ENCODE measurements at places on chromosomes 11 and 22.

- no peak for DNase-seq
Measured at GRCh38 chr22:24772493-24773220, 1.9 kb downstream of the PIWIL3 start.

- no peak for DNase-seq
Measured at GRCh38 chr11:133919330-133920108, 37.2 kb downstream of the IGSF9B start.

DNA sequence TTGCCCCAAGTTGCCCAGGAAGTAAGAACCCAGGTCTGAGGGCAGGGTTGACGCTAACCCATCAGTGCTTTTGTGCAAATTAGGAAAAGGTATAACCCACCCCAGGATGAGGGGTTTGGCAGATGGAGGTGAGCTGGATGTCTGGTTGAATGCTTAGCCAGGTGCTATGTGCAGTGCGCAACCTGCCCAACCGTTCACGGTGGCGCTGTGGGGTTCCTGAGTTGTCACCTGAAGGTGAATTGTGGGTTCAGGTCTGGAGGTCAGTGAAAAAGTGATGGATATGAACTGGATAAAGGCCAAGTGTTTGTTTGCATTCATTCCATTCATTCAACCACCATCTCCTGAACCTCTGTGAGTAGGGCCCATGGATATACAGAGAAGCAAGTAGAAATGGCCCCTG lies 14.3 kb upstream of the LGALS2 start:
- no peak for DNase-seq

GRCh38 chr11:131483453-131483852 lies 113.0 kb downstream of the NTM start:
- DNase-seq: no peak

DNA sequence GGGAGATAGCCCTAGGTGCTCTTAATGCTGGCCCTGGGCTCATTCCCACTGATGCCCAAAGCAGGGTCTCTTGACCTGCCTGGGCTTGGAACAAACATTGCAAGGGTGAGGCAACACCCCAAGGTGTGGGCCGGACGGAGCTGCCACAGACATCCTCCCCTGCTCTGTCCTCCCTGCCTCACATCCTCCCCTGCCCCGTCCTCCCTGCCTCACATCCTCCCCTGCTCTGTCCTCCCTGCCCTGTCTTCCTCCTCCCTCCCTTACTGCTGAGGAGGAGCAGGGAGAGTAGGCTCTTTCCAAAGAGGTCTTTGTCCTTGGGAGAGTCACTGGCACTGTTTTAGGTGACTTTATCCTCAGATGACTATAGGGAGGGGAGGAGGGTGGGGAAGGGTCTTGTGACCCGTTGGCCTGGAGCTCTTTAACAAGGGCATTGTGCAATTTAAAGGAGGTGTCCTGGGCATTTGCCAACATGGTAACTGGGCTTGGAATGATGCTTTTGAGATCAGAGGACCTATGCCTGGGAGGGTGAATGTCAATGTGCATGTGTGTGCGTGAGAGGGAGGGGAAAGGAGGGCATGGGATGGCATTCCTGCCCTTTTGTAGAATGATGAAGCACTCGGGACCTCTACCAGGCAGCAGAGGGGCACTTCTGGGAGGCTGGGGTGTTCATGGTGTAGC lies 700 bp downstream of the FAM180B start:
- DNase-seq: peak; percentile 28

- DNase-seq: no peak
Measured at GRCh38 chr11:93942176-93942575, 79.0 kb upstream of the HEPHL1 start.

DNA sequence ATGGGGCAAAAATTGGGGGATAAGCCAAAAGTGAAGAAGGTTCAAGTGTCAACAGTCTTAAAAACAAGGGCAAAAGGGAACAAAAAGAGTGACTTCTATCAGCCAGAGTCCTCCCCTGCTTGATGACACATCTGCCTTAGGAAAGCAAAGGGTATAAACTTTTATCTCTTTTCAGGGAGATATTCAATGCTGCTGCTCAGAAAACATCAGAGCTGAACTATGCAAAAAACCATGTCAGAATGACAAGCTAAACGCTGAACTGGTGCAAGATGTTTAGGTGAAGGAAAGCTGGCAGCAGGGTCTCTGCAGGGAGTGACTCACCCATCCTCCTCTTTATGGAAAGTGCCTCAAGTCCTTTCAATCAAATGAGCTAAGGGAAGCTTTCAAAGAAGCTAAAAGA lies 24.7 kb downstream of the ALG9 start:
- peak; percentile 52 for DNase-seq

- DNase-seq: no peak
Measured at GRCh38 chr11:120739780-120740179, 228.2 kb downstream of the GRIK4 start.

DNA sequence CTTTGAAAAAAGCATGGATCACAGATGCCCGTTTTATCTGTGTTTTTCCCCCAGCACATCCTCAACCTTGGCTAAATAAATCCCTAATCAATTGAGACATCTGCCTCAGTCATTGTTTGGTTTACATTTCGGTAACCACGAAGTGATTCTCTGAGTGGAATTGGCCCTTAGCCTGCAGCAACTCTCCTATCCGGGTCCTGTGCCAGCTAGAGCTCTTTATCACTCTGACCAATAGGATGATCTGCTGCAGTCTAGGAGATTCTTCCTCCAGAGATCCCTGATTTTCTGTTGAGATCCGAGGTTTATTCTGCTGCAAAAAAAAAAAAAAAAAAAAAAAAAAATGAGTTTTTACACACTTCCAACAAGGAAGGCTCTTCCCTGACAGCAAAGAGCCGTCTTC lies 137.3 kb downstream of the KCNA4 start:
- DNase-seq: no peak

DNA sequence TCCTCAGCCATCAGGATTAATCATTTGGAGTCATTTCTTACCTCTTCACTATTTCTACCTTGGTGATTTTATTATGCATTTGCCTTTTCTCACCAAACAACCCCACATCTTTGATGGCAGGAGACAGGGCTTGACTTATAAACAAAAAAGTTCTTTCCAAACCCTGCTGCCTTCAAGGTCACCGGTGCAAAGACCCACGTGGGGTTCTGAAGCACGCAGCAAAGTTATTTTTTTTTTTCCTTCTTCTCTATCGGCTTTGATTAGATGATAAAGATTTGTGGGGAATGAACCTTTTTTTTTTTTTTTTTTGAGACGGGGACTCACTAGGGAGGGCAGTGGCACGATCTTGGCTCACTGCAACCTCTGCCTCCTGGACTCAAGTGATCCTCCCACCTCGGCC lies 44.1 kb downstream of the DRG1 start:
- DNase-seq: no peak

GRCh38 chr22:23850136-23850611 lies 7.5 kb upstream of the SLC2A11 start:
- no peak for DNase-seq

GRCh38 chr11:1009991-1010390 lies 26.5 kb downstream of the MUC6 start:
- DNase-seq: no peak

DNA sequence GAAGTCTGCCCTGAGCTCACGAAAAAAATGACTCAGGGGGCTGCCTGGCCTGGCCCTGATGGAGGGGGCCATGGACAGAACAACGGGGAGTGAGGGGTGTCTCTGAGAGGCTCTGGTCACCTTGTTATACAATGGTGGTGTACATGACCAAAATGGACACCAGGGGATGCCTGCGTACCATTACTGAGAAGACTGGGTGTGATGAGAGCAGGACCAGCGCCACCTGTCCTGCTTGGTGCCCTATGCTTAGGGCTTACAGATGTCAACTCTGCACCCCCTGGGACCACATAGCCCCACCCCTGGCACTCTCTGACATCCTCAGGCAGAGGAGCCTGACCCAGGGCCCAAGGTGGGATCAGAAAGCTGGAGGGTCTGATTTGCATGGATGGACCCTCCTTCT lies 104.8 kb downstream of the ZNF280B start:
- DNase-seq: no peak

GRCh38 chr22:46815896-46816731 lies 53.7 kb downstream of the TBC1D22A start:
- DNase-seq: peak; percentile 63

- DNase-seq: peak; percentile 78
Measured at GRCh38 chr11:69040581-69041260, 8.0 kb upstream of the TPCN2 start.

All from suppressor macrophage treated with lipopolysaccharide for 4 hours (primary cell).